GM13976 (cell line): ENCODE measurements at places on chromosomes 11 and 22.

GRCh38 chr11:55793321-55793720 lies 2.0 kb upstream of the OR5D14 start:
- DNase-seq: no peak

GRCh38 chr11:65102142-65103095 lies 6.4 kb downstream of the VPS51 start:
- no peak for DNase-seq

GRCh38 chr11:12397931-12398334 lies 20.6 kb downstream of the PARVA start:
- no peak for DNase-seq

DNA sequence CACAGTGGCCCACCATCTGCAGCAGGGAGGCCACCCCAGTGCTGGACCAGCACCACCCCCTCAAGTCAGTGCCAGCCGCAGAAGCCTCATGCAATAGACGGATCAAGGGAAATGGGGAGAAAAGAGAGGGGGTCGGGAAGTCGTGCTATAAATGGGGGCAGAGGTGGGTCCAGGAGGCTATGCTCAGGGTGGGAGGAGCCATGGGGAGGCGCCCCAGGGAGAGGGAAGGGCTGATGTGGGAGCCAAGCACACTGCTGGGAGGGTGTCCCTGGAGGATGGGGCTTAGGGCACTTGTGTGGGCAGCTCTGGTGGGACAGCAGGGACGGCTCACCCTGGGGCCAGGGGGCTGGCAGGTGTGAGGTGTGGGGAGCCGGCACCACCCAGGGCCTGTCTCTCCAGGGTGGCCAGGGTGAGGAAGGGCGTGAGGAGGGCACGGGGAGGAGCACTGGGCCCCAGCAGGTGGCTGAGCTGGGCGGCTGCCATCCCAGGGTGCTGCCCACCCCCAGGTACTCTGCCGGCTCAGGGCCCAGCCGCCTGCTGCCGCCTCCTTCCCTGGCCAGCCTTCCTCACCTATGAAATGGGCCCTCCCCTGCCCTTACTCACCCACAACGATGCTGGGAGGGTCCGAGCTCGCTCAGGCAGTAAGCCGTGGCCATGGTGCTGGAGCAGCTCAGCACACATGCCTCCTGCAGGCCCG lies 18.0 kb downstream of the PHLDA2 start:
- peak; percentile 36 for DNase-seq
